ENCODE measurements at places on chromosomes 2 and 18.
A peak's percentile ranks its signal among the peaks of the same experiment; 100 is the strongest.

- no peak for DNase-seq
These were observed 52.9 kb downstream of the CRACDL start for GRCh38 chr2:98882971-98883779.

DNA sequence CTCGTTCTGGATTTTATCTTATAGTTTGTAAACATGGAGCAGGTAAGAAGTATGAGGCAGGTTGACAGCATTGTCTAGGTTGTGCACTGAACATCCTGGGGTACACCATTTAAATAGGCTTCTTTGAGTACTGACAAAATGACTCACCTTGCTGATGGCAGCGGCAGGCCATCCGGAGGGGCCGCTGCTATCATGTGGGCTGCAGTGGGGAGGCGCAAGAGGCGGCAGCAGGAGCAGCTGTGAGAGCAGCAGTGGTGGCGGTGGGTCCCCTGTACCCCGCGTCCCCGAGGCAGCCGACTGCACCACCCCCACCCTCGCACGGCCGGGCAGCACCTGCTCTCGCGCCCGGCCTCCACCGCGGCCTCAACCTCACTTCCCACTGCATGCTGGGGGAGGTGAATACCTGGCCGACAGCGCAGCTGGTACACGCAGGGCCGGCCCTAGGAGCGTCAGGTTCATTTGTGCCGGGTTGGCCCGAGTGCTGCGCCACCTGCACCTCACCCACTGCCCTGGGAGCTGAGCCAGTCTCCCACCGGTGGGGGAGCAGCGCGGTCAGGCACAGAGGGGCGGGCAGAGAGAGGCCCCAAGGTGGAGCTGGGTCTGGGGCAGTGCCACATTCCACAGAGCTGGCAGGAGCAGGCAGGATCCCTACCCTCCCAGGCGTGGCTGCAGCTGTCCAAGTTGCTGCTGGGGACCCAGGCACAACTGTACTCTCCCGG, 154.5 kb upstream of the RBMS1 start:
- no peak for DNase-seq

GRCh38 chr18:59834267-59834666, 65.5 kb upstream of the PMAIP1 start:
- no peak for DNase-seq

DNA sequence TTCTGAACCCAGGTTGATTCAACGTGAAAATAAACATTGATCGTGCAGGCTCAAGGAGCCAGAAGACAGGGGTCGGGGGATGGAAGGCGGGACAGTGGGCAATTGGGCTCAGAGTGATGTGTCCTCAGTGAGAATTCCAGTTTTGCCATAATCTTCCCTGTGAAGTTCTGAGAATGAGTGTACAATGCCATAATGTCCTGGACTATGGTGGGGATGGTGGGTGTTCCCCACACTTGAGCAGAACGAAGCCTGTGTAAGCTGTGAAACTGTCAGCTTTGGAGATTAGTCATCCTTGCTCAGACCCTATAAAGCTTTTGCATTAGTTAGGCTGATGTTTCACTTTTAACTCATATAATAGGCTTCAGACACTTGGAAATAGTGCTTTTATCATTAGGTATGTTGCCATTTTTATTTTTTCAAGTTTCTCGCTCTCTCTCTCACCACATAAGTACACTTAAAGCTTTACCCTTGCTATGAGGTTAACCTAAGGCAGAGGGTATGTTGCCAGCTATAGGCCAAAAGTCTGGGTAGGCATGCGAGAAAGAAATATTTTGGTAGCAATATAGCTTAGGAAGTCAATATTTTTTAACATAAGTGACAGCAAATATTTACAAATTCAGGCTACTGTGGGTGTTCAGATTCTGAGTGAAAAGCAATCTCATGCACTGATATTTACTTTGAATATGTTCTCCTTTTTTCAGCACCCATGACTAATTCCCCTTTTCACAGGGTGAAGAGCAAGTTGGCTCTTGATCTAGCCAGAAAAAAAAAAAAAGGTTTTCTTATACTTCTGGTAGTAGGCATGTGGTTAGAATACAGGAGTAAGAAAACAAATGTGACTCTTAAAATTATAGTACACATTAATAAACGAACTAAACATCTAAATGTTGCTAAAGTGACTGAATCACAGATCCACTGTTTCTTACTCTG, 47.2 kb downstream of the CDC42EP3 start:
- DNase-seq, result peak; percentile 75

DNA sequence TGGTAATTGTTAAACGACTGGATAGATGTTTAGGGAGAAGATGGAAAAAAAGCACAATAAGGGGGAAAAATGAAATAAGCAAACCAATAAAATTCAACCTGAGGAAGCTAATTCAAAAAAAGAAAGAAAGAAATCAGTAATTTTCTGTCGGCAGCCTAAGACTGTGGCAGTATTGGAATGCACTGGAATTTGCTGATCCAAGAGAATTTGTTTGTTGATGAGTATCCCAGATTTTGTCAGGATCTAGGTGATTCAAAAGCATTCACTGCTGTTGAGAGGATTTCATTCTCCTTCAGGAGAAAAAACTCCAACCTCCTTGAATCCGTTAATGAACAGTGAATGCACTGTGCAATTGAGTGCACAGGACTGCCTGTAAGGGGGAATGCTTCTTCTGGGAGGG, 546.7 kb downstream of the CNTNAP5 start:
- no peak for DNase-seq
